HuH-7 (cell line): ENCODE measurements at places on chromosomes 5 and 9.
A peak's percentile ranks its signal among the peaks of the same experiment; 100 is the strongest.

GRCh38 chr5:146533882-146534281 lies 17.9 kb upstream of the GPR151 start:
- no peak for DNase-seq

DNA sequence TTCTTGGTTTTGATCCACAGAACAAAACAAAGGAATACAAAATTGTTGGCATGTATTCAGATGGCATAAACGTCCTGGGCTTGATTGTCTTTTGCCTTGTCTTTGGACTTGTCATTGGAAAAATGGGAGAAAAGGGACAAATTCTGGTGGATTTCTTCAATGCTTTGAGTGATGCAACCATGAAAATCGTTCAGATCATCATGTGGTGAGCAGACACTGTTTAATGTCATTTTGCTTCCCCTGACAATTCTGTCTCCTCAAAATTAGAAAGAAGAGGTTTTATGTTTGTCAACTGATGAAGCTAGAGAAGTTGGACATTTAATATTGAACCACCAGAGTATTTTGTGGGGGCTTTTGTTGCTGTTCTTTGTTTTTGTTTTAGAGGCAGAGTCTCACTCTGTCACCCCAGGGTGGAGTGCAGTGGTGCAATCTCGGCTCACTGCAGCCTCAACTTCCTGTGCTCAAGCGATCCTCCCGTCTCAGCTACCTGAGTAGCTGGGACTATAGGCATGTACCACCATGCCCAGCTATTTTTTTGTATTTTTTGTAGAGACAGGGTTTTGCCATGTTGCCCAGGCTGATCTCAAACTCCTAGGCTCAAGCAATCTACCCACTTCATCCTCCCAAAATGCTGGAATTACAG lies 82.0 kb downstream of the SLC1A1 start:
- no peak for DNase-seq

GRCh38 chr9:108783326-108783725 lies 72.5 kb downstream of the ACTL7B start:
- no peak for DNase-seq

GRCh38 chr5:139633295-139634027 lies 14.7 kb upstream of the CXXC5 start:
- peak; percentile 76 for DNase-seq

DNA sequence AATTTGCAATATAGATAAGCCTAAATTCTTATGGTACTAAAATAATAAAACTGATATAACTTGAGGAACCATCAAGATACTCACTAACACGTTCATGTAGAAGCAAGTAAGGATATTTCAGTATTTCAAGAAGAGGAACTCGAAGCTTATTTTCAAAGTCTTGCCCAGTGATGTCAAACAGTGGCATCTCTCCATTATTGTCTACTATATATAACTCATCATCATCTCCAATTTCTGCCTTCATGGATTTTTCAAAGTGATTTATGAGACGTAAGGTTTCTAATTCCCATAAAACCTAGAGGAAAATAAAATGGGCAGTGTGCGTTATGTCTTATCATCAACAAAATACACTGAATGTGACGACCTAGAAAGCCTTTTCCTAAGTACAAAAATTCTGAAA lies 8.6 kb downstream of the SETX start:
- DNase-seq: no peak

- DNase-seq: no peak
Measured at GRCh38 chr9:101073122-101073521, 44.6 kb downstream of the PLPPR1 start.

GRCh38 chr5:15522187-15522520 lies 22.2 kb downstream of the FBXL7 start:
- DNase-seq: no peak

- DNase-seq: no peak
Measured at GRCh38 chr5:170355601-170356098, 33.5 kb downstream of the KCNMB1 start.

DNA sequence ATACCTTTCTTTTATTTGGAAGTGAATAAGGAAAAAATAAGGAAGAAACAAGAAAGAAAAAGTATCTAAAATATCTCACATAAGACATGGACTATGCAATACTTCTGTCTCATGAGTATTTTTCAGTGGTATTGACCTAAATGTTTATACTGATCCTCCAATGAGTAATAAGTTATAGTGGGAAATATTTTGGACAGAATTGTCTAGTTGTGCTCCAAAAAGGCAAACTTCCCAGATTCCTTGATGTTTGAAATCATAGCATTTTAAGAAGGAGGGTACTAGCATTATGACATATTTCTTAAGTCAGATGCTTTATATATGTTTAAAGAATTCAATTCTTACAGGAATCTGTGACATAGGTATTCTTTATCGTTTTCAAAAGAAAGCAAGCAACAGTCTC lies 34.5 kb upstream of the BASP1 start:
- DNase-seq: no peak

DNA sequence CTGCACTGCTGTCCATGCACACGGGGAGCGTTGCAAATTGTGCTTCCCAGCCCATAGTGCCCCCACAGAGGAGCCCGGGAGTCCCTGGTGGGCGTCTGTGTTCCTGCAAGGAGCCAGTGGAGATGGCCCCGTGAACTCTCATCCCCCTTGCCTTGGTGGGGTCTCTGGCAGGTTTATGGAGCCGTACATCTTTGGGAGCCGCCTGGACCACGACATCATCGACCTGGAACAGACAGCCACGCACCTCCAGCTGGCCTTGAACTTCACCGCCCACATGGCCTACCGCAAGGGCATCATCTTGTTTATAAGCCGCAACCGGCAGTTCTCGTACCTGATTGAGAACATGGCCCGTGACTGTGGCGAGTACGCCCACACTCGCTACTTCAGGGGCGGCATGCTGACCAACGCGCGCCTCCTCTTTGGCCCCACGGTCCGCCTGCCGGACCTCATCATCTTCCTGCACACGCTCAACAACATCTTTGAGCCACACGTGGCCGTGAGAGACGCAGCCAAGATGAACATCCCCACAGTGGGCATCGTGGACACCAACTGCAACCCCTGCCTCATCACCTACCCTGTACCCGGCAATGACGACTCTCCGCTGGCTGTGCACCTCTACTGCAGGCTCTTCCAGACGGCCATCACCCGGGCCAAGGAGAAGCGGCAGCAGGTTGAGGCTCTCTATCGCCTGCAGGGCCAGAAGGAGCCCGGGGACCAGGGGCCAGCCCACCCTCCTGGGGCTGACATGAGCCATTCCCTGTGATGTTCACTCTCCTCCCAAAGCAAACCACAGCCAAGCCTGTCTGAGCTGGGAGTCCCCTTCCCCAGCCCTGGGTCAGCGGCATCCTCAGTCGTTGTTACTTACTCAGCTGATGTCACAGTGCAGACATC lies 3.1 kb downstream of the MRPS2 start:
- no peak for DNase-seq

DNA sequence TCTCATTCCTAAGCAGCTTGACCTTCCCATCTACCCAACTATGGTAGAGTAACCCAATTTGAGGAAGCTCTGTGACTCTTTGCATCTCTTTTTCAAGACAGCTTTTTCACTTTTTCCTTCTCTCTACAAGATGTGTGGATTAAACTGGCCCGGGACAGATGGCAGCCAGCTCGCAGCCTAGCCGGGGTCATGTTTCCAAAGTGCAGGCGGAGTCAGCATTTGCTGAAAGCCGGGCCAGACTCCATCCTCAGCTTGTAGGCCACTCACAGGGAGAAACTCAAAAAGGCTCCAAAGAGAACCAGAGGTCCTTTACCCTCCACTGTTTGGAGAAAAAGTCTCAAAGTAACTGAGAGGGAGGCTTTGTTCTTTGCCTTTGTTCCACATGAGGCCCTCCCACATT lies 286.8 kb upstream of the PANK3 start:
- DNase-seq: no peak

GRCh38 chr5:40587376-40587775 lies 92.3 kb upstream of the PTGER4 start:
- no peak for DNase-seq

DNA sequence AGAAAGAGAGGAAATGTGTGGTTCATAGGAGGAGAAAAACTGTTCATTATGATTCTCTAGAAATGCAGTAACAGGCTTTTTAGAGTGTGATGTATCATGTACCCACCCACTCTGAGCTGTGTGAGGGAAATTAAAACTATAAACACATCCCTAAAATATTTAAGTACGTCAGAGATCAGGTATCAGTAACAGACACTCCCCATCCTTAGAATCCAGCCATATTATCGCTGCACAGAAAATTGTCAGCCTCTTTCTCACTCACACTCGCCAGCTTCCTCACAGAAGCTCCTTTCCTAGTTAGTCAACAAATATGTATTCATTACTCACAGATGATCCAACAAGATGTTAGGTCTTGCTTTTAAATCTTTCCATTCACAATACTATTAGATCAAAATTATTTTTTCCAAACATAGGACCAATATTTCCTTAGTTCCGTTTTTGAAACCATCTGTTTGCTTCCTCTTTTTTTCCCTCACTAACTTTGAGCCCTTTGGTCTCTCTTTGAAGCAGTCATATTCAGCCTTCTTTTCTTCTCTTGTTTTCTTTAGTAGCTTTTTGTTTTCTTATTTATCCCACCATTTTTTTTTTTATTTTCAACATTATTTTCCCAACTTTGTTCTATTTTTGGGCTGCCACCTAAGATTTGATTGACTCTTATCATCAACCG lies 13.6 kb upstream of the MAST4 start:
- no peak for DNase-seq

GRCh38 chr5:178461004-178461730 lies 129.0 kb downstream of the COL23A1 start:
- DNase-seq: peak; percentile 80

DNA sequence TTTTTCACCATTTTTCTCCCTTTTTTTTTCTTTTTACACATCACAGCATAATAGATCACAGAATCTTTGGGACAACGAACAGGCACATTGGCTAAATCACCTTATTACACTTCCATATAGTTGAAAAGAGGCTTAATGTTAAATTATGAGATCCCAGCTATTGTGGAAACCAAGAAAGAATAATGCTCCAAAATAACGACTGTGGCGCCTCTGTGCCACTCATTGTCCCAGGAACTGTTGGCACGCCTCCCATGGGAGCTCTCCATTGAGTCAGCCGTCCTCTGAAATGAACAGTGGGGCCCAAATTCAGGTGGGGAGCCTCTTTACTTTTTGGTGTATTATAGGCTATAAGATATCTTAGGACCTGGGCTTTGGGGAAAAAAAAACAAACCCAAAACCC lies 82.2 kb upstream of the NFIB start:
- DNase-seq: no peak

GRCh38 chr9:126953041-126953809 lies 38.6 kb downstream of the RALGPS1 start:
- DNase-seq: no peak

GRCh38 chr5:138805096-138805495 lies 51.9 kb downstream of the CTNNA1 start:
- no peak for DNase-seq

- DNase-seq: peak; percentile 79
Measured at GRCh38 chr5:150589862-150590601, 50.4 kb upstream of the SYNPO start.

GRCh38 chr5:74624931-74625505 lies 15.5 kb downstream of the ENC1 start:
- no peak for DNase-seq

GRCh38 chr5:113090336-113091106 lies 113.9 kb downstream of the DCP2 start:
- DNase-seq: no peak

DNA sequence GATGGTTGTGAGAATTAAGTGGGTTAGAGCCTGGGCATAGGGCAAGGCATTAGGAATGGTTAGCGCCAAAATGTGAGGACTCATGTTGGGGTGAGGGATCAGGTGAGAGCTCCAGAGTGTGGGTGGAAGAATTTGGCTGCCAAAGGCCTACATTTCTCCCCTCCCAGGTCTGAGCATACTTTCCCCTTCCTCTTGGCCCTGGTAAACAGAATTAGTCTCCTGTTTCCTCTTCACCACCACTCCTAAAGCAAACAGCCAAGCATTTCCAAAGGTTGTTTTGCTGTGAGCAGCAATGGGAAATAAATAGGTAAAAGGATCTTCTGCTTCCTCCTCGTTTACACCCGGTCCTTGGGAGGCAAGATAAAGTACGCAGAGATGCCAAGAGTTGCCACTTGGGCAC lies 132.5 kb downstream of the ZSWIM6 start:
- DNase-seq: no peak

DNA sequence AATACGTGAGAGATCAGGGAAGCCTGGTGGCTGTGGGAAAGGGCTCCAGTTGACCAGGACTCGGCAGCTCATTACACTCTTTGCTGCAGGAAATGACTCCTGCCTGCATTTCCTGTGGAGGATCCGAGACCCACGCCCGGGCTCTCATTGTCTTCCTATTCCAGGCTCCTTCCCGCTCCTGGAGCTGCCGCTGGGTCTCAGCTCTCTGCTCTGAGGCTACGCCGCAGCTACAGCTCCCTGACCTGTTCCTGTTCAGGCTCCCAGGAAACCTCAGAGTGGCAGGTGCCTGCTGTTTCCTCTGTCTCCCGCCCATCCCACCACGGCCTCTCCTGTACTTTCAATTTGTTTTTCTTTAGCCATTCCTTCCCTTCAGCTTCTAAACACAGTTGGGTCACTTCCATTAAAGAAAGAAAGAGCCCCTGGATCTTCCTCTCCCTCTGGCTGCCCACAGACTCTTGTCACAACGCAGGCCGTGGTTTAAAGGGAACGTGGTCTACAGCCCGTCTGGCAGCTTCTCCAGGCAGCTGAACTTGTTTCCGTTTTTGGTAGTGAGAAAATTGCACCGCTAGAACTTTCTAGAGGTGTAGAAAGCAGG lies 71.5 kb downstream of the IL6ST start:
- no peak for DNase-seq

GRCh38 chr5:77972469-77973252 lies 196.5 kb upstream of the TBCA start:
- peak; percentile 37 for DNase-seq

- DNase-seq: no peak
Measured at GRCh38 chr9:137192859-137193258, 4.4 kb downstream of the SSNA1 start.

DNA sequence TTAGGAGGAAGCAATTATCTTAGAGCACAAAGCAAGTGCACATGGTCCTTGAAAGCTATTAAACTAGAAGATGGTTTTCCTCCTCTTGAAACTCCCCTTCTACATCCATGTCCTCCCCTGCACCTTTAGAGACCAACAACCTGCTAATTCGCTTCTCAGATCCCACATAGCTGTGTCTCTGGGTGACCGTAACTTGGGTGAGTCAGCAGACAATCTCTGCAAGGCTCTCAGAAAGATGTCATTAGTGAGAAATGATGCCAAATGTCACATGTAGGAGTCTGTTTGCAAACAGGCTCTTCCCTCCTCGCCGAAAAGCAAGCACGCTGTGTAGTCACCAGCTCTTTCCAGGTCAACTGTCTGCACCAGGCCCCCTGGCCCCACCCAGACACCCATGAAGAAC lies 291.8 kb downstream of the SLIT3 start:
- DNase-seq: no peak
